A549 treated with dexamethasone at 1 μM for 4 hours (cell line): ENCODE measurements at places on chromosomes 5 and 9. TPM values are rescaled to one million over a fixed set of nuclear protein-coding genes. Genes with fewer than 3 reads are reported as not detected.

KCNV2 gene
- total RNA-seq = not detected in 5 replicates

HTR1A gene
- total RNA-seq = not detected in 5 replicates

PKD2L2 gene
- total RNA-seq = 0.05 TPM in 1 of 5 replicates, not detected in the others

PCDHGA2 gene
- 0.46 to 0.83 TPM (median 0.69 TPM) in 5 replicates for total RNA-seq

TLX3 gene
- not detected in 5 replicates for total RNA-seq

RPL12 gene
- 2,736 to 3,119 TPM (median 2,871 TPM) in 5 replicates for total RNA-seq

FGF18 gene
- 2.5 to 4.8 TPM (median 4.2 TPM) in 5 replicates for total RNA-seq

SIT1 gene
- total RNA-seq = not detected in 5 replicates

NR4A3 gene
- 1.5 to 2.7 TPM (median 2.0 TPM) in 5 replicates for total RNA-seq

PCDHB6 gene
- total RNA-seq = 0.74 to 1.2 TPM (median 0.88 TPM) in 5 replicates

PLPP7 gene
- total RNA-seq = 0.09 TPM in 1 of 5 replicates, not detected in the others

NADK2 gene
- 10.1 to 14.5 TPM (median 11.9 TPM) in 5 replicates for total RNA-seq

WNT8A gene
- total RNA-seq = not detected in 5 replicates

ZNF189 gene
- total RNA-seq = 8.7 to 10.4 TPM (median 9.5 TPM) in 5 replicates
